ENCODE measurements at places on chromosomes 7 and 10. TPM values are rescaled to one million over a fixed set of nuclear protein-coding genes. Genes with fewer than 3 reads are reported as not detected.

The TRPV5 gene
- not detected for total RNA-seq

GRCh38 chr7:32559480-32559879 lies 64.2 kb downstream of the AVL9 start:
- peaks cover 1% of the 10 kb centered on the region for H3K36me3 ChIP-seq
- DNase-seq, result no peak
- H3K27ac ChIP-seq, result no peak overlapping the region
- H3K4me3 ChIP-seq, result no peak overlapping the region
- no peaks in the 10 kb centered on the region for H3K27me3 ChIP-seq
- H3K4me1 ChIP-seq, result no peaks in the 10 kb centered on the region

The TRIM4 gene
- 24.7 TPM for total RNA-seq

The PRF1 gene
- total RNA-seq, result 6.1 TPM

GRCh38 chr10:19204246-19204917 lies 155.8 kb downstream of the MALRD1 start:
- H3K27me3 ChIP-seq, result no peaks in the 10 kb centered on the region
- H3K36me3 ChIP-seq, result no peaks in the 10 kb centered on the region
- no peak overlapping the region for H3K27ac ChIP-seq
- H3K4me1 ChIP-seq, result no peaks in the 10 kb centered on the region
- DNase-seq, result no peak
- no peak overlapping the region for H3K4me3 ChIP-seq

The CCDC136 gene
- total RNA-seq, result 18.3 TPM

- H3K27ac ChIP-seq, result no peak overlapping the region
- H3K36me3 ChIP-seq, result no peaks in the 10 kb centered on the region
- no peaks in the 10 kb centered on the region for H3K4me1 ChIP-seq
- no peak for DNase-seq
- no peak overlapping the region for H3K4me3 ChIP-seq
Observed at GRCh38 chr7:85065888-85066485, 120.9 kb downstream of the SEMA3D start.

DNA sequence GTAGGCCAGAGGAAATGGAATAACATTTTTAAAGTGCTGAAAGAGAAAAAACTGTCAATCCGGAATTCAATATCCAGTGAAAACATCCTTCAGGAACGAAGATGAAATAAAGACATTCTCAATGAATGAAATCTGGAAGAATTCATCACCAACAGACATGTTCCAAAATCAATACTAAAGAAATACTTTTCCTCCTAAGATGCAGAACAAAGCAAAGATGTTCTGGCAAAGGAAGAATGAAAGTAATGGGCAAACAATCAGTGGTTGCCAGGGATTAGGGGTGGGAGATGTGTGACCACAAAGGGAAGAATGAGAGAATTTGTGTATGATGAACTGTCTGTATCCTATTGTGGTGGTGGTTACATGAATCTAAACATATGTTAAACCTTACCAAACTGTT lies 52.8 kb upstream of the EEPD1 start:
- peaks cover 2% of the 10 kb centered on the region for H3K4me1 ChIP-seq
- no peaks in the 10 kb centered on the region for H3K27me3 ChIP-seq
- no peak for DNase-seq
- no peaks in the 10 kb centered on the region for H3K36me3 ChIP-seq
- no peak overlapping the region for H3K27ac ChIP-seq
- no peak overlapping the region for H3K4me3 ChIP-seq

The CPA2 gene
- 1.0 TPM for total RNA-seq

- H3K4me1 ChIP-seq, result no peaks in the 10 kb centered on the region
- no peak overlapping the region for H3K27ac ChIP-seq
- DNase-seq, result no peak
- no peaks in the 10 kb centered on the region for H3K27me3 ChIP-seq
- H3K4me3 ChIP-seq, result no peak overlapping the region
Observed at GRCh38 chr10:118459642-118460193, 117.6 kb upstream of the FAM204A start.

DNA sequence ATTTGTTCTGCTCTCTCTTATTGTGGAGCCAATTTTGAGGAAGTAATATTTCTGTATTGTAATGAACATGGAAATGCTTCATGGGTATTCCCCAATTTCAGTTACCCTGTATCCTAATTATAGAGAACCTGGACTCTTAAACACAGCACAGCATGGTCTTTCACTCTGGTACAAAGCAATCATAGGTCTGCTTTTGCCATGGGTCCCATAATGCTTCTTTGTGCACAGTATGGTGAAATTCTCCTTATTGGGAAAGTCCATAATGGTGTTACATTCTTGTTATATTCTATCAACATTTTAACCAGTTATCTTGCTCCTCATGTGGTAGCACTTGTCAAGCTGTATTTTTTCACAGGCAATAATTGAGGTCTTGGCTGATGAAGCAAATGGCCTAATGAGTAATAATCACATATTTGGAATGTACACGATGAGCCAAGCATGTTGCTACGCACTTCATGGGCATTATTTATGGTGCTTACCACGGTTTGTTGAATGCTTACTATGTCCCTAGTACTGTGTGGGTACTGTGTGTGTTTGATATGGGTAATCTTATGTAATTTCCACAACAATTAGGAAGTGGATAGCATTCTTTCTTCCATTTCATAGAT lies 42.9 kb downstream of the PRKG1 start:
- H3K27me3 ChIP-seq, result no peaks in the 10 kb centered on the region
- DNase-seq, result no peak
- peaks cover 16% of the 10 kb centered on the region for H3K4me1 ChIP-seq
- no peak overlapping the region for H3K4me3 ChIP-seq
- H3K27ac ChIP-seq, result no peak overlapping the region

GRCh38 chr7:74467876-74468275 lies 14.2 kb downstream of the GTF2IRD1 start:
- DNase-seq, result no peak
- H3K27me3 ChIP-seq, result no peaks in the 10 kb centered on the region
- no peak overlapping the region for H3K4me3 ChIP-seq
- H3K36me3 ChIP-seq, result no peaks in the 10 kb centered on the region
- no peaks in the 10 kb centered on the region for H3K4me1 ChIP-seq
- no peak overlapping the region for H3K27ac ChIP-seq

DNA sequence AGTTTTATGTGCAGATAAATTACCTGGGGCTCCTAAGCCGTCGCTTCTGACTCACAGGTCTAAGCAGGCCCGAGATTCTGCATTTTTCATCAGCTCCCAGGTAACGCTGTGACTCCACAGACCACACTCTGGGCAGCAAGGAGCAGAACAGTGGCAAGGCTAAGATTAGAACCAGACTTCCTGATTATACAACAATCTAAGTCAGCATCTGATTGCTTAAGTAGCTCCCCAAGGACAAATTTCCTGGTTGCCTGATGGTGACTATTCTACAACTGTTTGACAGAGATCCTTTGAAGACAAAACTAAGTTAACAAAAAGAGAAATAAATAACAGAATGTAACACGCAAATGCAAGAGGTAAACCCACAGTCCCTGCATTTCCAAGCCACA lies 69.0 kb downstream of the CREB3L2 start:
- no peaks in the 10 kb centered on the region for H3K36me3 ChIP-seq
- no peak for DNase-seq
- peak overlapping the region; percentile 74 for H3K27ac ChIP-seq
- H3K4me1 ChIP-seq, result peaks cover 17% of the 10 kb centered on the region
- no peak overlapping the region for H3K4me3 ChIP-seq
- no peaks in the 10 kb centered on the region for H3K27me3 ChIP-seq

The SLC16A12 gene
- total RNA-seq, result 0.45 TPM

GRCh38 chr7:611281-611810 lies 91.7 kb upstream of the PDGFA start:
- no peaks in the 10 kb centered on the region for H3K4me1 ChIP-seq
- no peak overlapping the region for H3K4me3 ChIP-seq
- H3K27ac ChIP-seq, result no peak overlapping the region
- no peak for DNase-seq
- no peaks in the 10 kb centered on the region for H3K27me3 ChIP-seq

DNA sequence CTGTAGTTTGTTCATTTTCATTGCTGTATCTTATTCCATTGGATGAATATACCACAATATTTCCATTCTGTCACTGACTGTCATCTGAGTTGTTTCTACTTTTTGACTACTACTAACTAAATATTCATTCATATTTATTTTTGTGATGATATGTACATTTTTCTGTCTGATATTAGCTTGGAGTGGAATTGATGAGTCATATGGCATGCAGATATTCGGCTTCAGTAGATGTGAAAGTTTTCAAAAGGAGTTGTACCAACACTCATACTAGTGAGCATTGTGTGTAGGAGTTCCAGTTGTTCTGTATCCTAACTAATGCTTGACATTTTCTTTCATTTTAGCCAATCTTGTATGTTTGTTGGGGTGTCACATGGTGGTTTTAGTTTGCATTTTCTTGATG lies 7.7 kb downstream of the RUNDC3B start:
- no peak for DNase-seq
- no peak overlapping the region for H3K4me3 ChIP-seq
- no peaks in the 10 kb centered on the region for H3K27me3 ChIP-seq
- no peaks in the 10 kb centered on the region for H3K4me1 ChIP-seq
- H3K36me3 ChIP-seq, result no peaks in the 10 kb centered on the region

DNA sequence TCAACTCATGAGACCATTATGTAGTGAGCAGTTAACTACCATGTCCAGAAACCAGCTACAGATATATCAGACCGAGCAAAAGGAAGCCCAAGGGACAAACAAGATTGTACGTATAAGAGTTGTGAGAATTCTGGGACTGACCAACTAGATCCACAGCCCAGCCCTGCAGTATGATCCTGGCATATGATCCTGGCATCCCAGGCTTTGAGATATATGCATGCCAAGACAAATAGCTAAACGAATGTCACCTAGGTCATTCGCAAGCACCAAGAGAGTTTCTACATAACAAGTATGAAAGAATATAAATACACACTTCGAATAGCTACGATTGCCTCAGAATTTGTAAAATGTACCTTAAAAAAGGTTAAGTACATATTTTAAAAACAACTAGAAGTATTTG lies 56.4 kb upstream of the PMPCB start:
- H3K4me1 ChIP-seq, result no peaks in the 10 kb centered on the region
- H3K36me3 ChIP-seq, result no peaks in the 10 kb centered on the region
- DNase-seq, result no peak

The MSS51 gene
- 6.3 TPM for total RNA-seq

DNA sequence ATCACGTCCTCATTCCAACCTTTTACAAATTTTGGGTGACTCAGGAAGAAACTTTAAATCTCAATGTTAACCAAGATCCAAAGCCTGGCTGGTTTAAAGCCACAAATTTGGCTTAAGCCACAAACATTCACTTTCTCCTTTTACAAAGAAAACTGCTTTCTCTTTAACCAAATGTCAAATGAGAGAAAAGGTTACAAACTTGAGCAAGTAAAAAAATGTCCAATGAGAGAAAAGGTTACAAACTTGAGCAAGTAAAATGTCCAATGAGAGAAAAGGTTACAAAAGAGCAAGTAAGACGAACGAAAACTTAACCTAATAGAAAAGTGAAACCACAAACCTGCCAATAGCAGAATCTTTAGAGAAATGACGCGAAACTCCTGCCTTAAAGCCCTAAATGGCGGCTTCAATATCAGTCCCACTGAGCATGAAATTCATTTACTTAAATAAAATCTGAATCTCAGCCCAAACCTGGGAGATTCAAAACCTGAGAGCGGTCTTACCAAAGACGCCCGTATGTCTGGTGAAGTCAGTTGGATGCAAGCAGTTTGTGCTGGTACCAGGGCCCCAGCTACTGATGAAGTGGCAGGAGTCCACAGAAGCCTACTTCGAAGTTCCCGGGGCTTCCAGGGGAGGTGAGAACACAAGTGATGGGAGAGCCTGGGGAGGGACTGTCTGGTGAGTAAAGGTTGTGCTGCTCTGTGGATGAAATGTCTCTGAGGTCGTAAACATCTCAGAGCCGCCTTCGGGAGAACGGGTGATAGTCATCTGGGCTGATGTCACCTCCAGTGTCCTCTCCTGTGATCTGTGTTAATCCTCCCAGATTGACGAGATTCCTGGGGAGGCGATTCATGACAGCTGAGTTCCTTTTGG lies 74.6 kb downstream of the PAXIP1 start:
- H3K27ac ChIP-seq, result peak overlapping the region; percentile 95
- peak overlapping the region; percentile 85 for H3K4me3 ChIP-seq
- no peaks in the 10 kb centered on the region for H3K36me3 ChIP-seq
- no peak for DNase-seq
- H3K4me1 ChIP-seq, result no peaks in the 10 kb centered on the region
- no peaks in the 10 kb centered on the region for H3K27me3 ChIP-seq

The PAOX gene
- 8.7 TPM for total RNA-seq

GRCh38 chr7:69739190-69739589 lies 140.9 kb downstream of the AUTS2 start:
- H3K27ac ChIP-seq, result no peak overlapping the region
- H3K4me3 ChIP-seq, result no peak overlapping the region
- DNase-seq, result no peak
- no peaks in the 10 kb centered on the region for H3K4me1 ChIP-seq
- no peaks in the 10 kb centered on the region for H3K36me3 ChIP-seq

DNA sequence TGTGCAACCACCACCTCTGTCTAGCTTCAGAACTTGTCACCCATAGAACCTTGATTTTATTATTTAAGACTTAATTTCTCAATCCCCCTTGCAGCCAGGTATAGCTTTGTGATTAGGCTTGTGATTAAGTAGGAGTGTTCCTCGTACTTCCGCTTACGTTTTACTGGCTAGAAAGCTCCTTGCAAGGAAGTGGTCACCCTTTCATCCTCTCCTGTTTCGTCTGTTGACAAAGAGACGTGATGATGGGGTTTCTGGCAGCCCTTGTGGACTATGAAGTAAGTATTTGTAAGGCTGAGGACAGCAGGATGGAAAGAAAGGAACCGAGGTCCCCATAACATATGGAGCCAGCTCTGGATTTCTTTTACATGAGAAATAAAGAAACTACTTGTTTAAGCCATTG lies 86.5 kb upstream of the KDM7A start:
- no peak for DNase-seq
- H3K27me3 ChIP-seq, result no peaks in the 10 kb centered on the region
- H3K27ac ChIP-seq, result no peak overlapping the region
- no peaks in the 10 kb centered on the region for H3K4me1 ChIP-seq

- no peak overlapping the region for H3K27ac ChIP-seq
- no peaks in the 10 kb centered on the region for H3K4me1 ChIP-seq
- DNase-seq, result no peak
- no peaks in the 10 kb centered on the region for H3K27me3 ChIP-seq
- H3K4me3 ChIP-seq, result no peak overlapping the region
Observed at GRCh38 chr7:105623378-105623777, 42.1 kb upstream of the EFCAB10 start.

- H3K27ac ChIP-seq, result no peak overlapping the region
- H3K27me3 ChIP-seq, result no peaks in the 10 kb centered on the region
- no peak overlapping the region for H3K4me3 ChIP-seq
Observed at GRCh38 chr7:78873117-78873516, 580.4 kb downstream of the MAGI2 start.

- H3K27me3 ChIP-seq, result no peaks in the 10 kb centered on the region
- no peak for DNase-seq
- no peaks in the 10 kb centered on the region for H3K4me1 ChIP-seq
- H3K36me3 ChIP-seq, result no peaks in the 10 kb centered on the region
- no peak overlapping the region for H3K4me3 ChIP-seq
Observed at GRCh38 chr7:134636008-134636449, 10.6 kb upstream of the BPGM start.

DNA sequence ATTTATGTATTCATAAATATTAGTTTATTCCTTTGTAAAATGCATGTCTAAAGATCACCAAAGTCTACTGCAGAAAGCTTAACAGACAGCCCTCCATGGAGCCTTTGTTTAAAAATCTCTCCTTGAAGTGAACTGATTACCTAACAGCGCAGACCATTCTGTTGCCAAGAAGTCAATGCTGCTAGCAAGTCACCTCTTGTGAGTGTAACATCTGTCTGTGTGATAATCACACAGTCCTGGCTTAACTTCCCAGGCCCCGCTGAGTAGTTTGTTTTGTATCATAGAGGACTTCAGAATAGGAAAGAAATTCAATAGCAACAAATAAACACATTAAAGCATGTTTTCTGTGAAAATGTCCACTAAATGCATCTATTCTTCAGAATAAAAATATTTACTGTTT lies 435.3 kb upstream of the IGFBP3 start:
- DNase-seq, result no peak
- no peak overlapping the region for H3K27ac ChIP-seq
- H3K27me3 ChIP-seq, result no peaks in the 10 kb centered on the region
- no peaks in the 10 kb centered on the region for H3K4me1 ChIP-seq

All from aorta (tissue), 5 donors.